ENCODE measurements at places on chromosomes 3 and 15.

DNA sequence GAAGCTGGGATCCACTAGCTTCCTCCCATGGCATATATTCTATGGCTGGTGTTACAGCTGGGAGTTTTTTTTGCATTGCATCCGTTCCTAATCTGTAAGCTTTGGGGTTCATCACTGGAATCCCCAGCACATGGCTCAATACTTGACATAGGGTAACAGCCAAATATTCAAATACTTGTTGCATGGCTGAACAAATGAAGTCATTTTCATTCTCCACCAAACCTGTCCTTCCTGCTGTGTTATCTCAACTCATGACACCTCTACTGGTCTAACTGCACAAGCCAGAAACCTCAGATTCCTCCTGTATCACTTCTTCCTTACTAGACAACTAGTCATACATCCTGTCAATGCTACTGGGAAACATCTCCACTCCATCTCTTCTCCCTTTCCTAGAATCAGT, 43.4 kb downstream of the ST3GAL6 start:
- DNase-seq: no peak

- no peak for DNase-seq
These were observed 54.7 kb upstream of the NANOGP8 start for GRCh38 chr15:35139822-35140221.

DNA sequence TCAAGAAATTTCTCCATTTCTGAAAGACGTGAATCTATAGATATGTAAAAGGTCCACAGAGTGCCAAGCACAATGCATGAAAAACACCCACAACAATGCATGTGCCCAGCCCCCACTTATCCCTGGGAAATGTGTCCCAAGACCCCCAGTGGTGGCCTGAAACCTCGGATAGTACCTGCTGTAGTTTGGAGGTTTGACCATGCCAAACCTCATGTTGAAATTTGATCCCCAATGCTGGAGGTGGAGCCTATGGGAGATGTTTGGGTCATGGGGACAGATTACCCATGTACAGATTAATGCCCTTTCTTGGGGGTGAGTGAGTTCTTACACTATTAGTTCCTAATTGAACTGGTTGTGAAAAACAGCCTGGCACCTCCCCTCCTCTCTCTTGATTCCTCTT, 21.4 kb upstream of the MYZAP start:
- no peak for DNase-seq

- DNase-seq: no peak
These were observed 296.9 kb upstream of the AGTR1 start for GRCh38 chr3:148400754-148401153.

DNA sequence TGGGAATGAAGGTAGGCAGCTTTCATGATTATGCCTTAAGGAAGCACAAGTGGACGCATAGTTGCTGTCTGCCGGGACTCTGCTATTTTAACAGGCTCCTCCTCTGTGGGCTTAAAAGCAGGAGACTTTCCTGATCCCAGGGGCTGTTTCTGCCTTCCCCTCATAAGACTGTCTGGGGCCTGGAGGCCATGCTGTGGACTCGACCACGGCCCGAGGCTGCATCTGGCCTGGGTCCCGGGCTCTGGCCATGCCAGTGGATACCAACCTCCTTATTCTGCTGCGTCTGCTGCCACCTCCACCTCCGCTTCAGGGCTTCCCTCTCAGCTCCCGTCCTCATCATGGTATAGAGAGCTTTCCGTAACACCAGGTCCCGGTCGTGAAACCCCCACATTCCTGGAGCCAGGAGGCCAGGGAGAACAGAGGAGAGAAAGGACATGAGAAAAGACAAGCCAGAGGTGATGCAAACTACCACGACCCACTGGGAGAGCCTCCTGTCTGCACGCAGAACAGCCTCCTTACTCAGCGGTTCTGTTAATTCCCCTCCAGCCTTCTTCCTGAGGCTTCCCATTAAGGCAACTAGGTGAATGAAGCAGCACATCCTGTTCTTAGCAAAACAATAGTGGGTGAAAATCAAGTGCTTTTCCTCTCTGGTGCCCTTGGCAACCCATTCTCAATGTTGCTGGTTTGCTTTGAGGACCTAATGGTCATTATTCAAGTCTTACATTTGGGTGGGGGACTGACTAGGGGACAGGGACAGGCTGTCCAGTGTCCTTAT, 200.5 kb downstream of the KLF13 start:
- no peak for DNase-seq

DNA sequence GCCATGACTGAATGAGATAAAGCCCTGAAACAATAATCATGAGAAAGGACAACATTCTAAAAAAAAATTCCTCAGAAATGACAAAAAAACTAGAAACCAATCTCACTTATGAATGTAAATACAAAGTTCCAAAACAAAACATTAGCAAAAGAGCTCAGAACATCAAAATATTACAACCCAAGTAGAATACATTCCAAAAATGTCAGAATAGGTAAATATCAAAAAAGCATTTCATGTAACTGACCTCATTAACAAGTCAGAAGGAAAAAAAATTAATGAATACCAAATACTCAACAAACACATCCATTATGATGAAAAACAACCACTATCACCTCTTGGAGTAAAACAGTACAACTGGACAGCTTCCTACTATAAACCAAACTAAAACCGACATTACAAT, 93.1 kb downstream of the DLG1 start:
- DNase-seq: no peak

- DNase-seq: no peak
These were observed 113.4 kb downstream of the PLCH1 start for GRCh38 chr3:155631323-155632019.

- DNase-seq: no peak
These were observed 55.2 kb upstream of the SMAD6 start for GRCh38 chr15:66646799-66647198.

GRCh38 chr15:82186719-82187406, 75.7 kb downstream of the EFL1 start:
- DNase-seq: no peak

DNA sequence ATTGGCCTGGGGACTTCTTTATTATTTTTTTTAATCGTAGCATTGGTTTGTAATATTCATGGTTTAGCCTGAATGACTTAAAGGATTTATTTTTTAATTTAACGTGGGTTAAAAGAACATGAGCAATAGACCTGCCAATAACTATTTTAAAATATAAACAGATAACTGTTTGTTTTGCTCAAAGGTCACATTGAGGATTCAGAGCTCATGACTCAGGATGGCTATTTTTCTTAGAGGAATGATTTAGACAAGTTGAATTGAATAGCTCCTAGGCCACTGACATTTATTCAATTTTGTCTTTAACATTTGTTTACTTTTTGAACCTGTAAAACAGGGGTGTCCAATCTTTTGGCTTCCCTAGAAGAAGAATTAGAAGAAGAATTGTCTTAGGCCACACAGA, 68.5 kb downstream of the ITPR1 start:
- no peak for DNase-seq

GRCh38 chr3:173397161-173398110, at the start of gene NLGN1:
Gene NLGN1, plus strand, starts transcription at chr3:173397744.
- DNase-seq: peak; percentile 84

DNA sequence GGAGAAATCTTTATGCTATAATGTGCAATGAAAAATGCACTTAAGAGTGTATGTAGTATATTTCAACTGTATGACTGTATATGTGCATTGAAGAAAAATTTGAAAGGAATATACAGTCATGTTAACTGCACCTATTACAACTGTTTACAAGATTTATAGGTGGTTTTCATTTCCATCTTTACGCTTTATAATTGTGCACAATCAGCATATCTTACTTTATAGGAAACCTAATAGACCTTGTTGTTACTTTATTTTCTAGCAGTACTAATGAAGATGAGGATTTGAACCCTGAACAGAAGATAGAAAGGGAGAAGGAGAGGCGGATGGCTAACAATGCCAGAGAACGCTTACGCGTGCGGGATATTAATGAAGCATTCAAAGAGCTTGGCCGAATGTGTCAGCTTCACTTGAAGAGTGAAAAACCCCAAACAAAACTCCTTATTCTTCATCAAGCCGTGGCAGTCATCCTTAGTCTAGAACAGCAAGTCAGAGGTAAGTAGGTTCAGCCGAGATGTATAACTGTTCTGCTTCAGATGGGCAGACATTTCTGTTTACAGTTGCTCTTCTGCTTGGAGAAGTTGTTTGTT, 103.4 kb upstream of the CGNL1 start:
- DNase-seq: no peak

GRCh38 chr3:49872801-49873281, 3.1 kb upstream of the CAMKV start:
- no peak for DNase-seq

GRCh38 chr3:114144909-114145688, 33.8 kb downstream of the DRD3 start:
- DNase-seq: no peak

DNA sequence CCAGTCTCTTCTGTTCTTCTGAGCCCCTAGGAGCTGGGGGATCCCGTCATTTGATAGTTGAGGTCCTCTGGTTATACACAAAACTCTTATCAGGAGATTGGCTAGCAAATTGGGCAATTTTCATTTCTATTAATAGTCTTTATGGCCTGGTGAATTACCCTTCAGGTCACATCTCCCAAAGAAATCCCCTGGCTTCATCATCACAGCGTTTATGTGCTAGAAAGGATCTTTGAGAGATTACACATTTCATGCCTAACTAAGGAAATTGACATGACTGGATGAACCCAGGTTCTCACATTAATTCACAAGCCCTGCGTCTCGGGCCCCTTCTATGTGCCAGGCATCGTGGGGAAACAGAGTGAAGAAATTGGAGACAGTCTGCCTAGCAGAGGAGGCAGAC, 227.4 kb upstream of the PROK2 start:
- no peak for DNase-seq

GRCh38 chr15:80070840-80071239, 11.4 kb downstream of the ZFAND6 start:
- DNase-seq: no peak

- DNase-seq: no peak
These were observed 94.7 kb downstream of the OCA2 start for GRCh38 chr15:28004143-28005003.

GRCh38 chr3:194112120-194113106, 23.5 kb upstream of the HES1 start:
- DNase-seq: peak; percentile 98

DNA sequence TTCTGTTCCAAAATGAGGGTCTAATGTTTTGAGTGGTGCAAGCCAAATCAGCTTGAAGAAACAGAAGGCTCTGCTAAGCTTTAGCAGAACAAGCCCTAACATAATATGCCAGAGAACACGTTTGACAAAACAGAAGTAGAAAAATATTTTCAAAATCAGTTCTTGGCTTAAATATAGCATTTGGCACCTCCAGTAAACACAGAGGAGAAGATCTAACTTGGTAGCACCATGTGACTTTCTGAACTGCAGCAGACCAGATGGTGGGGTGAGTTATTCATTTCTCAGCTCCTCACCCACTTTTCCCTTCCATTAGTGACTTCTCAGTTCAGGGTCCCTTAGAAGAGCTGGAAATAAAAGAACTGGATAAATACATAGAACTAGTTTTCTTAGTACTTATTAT, 395.8 kb downstream of the MAGI1 start:
- DNase-seq: no peak

DNA sequence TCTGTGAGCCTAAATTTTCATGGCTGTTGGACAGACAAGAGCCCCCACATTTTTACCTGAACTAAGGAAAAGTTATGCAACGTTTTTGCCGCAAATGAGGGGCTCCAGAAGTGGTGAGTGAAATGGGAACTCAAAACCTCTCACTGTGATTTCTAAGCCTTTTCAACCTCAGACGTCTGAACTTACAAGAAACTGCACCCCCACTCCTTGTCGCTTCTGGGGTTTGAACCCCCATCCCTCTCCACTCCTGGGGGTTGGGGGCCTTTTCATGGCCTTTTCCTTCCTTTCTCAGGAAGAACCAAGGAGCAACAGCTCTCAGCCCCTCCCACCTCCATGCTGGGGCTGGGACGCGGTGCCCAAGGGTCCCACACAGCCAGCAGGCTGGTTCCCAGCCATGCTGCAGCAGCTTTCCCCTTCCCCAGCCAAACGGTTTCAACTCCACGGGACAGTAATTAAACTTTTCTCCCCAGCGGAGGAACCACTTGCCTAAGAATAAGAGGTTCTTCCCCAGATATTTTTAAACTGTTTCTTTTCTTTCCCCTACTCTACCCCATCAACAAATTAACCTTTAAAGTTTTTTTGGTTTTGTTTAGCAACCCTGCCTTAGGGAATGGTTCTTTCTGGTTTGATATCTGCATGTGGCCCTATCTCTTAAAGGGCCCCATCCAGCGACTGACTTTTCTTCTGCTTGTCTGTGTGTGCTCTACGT, 387.6 kb upstream of the CBLB start:
- no peak for DNase-seq

DNA sequence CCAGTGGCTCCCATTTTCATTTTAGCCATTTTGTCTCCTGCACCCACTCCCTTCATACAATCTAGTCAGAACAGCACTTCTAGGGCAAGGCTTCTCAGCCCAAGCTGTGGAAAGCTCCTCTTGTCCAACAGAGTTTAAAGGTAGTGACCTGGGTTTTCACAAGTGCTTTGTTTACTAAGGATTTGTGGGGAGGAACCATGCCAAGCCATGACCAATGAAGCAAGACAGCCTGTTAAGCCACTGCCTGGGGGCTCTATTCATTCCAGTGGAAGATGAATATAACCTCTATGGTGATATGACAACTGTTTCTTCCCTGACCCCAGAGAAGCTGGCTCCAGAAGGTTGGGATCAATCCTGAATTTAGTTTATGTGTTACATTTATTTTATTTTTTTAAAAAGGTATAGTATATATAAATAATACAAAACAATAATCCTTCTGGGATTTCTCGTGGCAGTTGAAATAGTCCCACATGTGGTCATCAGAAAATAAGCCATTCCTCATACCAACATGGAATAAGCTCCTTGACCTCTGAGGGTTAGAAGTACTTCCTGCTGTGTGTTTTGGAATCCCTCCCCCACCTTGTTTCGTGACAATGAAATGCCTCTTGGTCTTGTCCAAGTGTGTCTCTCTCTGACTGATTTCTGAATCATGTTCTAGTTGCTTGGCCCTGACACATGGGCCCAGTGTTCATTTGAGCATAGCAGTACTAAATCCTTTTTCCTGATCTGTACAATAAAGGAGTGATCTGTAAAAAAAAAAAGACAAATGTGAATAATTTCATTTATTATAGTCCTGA, 13.3 kb upstream of the THUMPD3 start:
- peak; percentile 82 for DNase-seq

- DNase-seq: peak; percentile 33
These were observed 613.4 kb downstream of the MCTP2 start for GRCh38 chr15:94844538-94845389.

DNA sequence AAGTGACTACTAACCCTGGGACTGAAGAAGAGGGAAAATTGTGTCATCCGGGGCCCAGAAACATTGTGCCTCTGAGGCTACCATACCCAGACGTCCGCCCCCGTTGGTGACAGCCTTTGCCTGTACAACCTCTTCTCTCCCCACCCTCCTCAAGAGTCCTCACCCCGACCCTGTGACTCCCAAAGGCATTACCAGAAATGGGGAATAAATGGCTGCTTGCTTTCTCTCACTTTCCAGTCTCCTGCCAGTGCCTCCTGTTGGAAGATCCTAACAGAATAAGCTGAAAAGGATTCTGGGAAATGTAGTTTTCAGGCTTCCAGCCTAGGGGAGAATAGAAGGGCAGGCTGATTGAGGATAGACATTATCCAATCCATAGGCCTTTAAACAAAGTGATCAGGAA, 30.8 kb upstream of the SLC25A36 start:
- peak; percentile 4 for DNase-seq

- DNase-seq: no peak
These were observed 14.6 kb downstream of the ZNF710 start for GRCh38 chr15:90015749-90016148.

- DNase-seq: no peak
These were observed 18.1 kb downstream of the LNP1 start for GRCh38 chr3:100419406-100419805.

All from Caki2 (cell line).